ENCODE measurements at places on chromosomes 6 and 20.

DNA sequence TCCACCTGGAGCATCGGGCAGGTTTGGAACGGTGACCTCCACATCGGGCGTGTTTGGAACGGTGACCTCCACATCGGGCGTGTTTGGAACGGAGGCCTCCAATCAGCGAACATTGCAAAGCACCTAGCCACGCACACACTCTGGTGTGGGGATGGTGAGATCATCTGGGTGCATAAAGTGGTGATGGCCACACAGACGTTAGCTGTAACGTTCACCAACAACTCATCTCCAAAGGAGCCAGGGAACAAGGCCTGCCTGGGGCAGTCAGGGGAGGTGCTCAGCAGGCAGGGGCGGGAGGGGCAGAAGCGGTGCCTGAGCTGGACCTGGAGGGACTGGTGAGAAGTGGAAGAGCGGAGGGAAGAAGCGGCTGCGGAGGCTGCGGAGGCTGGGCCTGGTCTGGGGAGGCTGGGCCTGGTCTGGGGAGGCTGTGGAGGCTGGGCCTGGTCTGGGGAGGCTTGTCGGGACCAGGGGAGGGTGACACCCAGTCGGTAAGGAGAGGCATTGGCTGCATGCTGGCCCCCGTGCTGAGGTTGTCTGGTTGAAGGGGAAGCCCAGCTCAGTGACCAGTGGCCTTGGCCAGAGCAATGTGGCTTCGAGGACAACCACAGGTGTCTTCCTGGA is 89.9 kb downstream of the PSMB1 start:
- DNase-seq, result no peak

DNA sequence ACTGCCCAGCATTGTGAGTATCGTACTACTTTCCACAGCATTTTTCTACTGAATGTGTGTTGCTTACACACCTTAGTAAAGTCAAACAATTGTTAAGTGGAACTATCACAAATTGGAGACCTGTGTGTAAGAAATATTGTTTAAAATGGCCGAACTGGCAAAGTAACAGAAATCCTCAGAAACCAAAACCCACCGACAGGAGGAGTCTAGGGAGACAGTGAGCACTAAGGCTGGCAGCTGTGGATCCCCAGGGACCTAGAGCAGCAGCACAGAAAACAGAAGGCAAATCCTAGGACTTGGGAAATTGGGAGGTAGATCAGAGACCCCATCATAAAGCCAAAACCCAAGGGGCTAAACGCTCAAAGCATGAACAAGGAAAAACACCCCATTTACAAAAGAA is 69.9 kb downstream of the SESN1 start:
- DNase-seq, result no peak

GRCh38 chr20:37922016-37922415 is 19.1 kb downstream of the VSTM2L start:
- DNase-seq, result no peak

GRCh38 chr20:10876558-10876957 is 202.8 kb upstream of the JAG1 start:
- DNase-seq, result no peak

DNA sequence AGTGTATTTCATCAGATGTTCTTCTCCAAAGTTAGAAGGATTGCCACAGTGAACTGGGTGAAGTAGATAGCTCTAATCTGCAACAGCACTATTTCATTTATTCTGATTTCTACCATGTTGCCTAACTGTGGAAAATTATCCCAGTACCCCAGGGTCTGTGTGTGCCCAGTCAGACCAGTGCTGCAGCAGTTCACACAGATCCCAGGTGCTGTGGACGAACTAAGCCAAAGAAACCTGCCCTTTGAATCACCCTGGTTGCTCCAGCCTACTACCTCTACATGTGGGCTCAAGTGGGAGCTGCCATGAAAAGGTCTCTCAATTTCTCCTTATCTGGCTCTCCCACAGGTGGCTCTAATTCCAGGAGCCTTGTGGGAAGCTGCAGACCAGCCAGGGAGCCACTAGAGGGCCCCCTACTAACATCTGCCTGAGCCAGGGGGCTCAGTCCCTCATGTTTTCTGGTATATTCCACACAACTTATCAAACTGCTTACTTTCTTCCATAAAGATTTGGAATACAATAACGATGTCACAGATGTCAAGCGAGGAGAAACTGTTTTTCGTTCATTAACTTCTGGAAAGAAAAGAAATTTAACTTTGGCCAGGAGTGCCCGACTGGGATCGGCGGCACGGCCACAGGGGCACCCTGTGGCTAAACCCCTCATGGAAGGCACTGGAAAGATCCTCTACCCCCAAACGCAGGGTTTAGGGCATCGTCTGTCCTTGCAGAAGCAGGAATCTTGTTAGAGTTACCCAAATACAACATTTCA is 31.6 kb upstream of the LY86 start:
- DNase-seq, result peak; percentile 64

GRCh38 chr6:130019326-130020072 is 1.1 kb downstream of the L3MBTL3 start:
- peak; percentile 58 for DNase-seq

DNA sequence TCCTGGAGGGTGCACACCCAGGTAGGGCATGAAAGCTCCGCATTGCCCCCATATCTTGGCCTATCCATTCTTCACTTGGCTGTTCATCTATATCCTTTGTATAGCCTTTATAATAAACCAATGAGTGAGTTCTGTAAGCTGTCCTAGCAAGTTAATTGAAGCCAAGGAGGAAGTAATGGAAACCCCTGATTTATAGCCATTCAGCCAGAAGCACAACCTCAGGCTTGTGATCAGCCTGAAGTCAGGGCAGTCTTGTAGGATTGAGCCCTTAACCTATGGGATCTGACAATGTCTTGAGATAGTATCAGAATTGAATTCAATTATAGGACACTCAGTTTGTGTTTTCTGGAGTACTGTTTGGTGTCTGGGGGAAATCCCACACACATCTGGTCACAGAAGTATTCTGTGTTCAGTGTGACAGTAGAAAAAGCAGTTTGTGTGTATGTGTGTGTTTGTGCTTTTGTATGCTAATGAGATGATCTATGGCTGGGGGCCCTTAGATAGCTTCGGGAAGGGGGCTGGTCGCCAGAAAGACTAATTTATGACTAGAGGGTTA is 5.7 kb downstream of the NT5E start:
- no peak for DNase-seq

DNA sequence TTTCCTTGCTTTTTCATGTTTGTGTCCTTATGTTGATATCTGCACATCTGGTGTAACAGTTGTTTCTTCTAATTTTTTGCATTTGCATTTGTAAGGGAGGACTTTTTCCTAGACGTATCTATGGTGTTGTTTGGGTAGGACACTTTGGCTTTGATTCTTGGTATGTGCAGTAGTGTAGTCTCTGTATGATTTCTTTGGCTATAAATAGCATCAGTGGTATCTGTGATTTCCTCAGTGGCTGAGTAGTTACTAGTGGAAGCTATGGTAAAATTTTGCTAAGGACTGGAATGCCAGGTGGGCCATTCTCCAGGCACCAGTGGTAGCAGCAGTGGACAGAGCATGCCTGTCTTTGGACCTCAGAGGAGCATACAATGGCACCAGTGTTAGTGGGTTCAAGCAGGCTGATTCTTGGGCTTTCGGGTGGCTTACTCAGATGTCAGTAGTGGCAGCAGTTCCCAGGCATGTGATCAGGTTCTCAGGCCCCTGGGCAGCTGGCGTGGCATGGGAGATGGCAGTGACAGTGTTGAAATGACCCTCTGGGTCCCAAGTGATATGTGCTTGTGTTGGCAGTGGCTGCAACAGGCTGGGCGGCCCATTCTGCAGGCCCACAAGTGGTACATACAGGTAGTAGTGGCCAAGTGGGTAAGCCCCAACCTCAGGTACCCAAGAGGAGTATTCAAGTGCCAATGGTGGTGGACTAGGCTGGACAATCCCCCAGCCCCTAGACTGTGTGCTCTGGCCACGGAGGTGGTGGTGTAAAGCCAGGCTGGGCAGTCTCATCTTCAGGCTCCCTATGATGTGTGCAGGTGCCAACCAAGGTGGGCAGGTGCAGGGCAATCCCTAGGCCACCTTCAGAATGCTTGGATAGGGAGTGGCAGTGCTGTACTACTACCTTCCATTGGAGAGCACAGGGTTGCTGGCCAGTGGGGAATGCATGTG is 54.5 kb downstream of the PLCG1 start:
- DNase-seq, result no peak

GRCh38 chr6:53103993-53104675 is 38.9 kb downstream of the FBXO9 start:
- no peak for DNase-seq

DNA sequence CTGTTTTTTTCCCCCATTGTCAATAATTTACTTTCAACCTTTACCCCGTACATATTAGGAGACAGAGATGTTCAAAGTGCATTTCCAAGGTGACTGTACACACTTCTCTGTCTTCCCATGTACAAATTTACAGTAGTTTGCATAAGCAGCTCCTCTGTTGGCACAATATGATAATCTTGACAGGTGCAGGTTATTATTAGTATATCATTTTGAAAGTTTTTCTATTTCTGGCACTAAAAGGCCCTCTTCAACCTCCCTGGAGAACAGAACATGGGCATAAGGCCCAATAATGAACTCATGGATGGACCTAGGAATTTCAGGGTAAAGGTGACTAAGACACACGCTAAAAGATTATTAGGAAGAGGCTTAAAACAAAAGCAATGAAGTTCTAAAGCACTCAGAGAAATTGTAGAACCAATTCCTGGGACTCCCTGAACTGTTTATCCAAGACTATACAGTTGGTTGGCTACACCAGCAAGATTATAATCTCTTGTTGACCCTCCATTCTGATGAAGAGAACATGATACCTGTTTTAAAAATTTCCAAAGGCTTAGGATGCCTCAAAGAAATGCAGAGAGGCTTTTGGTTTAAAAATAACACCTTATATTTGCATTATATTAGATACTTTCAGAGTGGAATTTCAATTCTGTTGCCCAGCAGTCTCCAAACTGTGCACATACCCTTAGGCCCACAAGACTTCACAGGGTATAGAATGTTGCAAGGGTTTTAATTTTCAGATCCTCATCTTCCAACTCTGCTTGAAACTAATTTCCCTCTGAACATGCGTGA is 1.1 kb downstream of the AIG1 start:
- no peak for DNase-seq

- peak; percentile 19 for DNase-seq
These were observed 41.1 kb downstream of the STX7 start for GRCh38 chr6:132471787-132472186.

GRCh38 chr20:21302664-21303060 is 469 bp upstream of the XRN2 start:
- no peak for DNase-seq

- no peak for DNase-seq
These were observed 13.9 kb downstream of the CRISP3 start for GRCh38 chr6:49730251-49730650.

DNA sequence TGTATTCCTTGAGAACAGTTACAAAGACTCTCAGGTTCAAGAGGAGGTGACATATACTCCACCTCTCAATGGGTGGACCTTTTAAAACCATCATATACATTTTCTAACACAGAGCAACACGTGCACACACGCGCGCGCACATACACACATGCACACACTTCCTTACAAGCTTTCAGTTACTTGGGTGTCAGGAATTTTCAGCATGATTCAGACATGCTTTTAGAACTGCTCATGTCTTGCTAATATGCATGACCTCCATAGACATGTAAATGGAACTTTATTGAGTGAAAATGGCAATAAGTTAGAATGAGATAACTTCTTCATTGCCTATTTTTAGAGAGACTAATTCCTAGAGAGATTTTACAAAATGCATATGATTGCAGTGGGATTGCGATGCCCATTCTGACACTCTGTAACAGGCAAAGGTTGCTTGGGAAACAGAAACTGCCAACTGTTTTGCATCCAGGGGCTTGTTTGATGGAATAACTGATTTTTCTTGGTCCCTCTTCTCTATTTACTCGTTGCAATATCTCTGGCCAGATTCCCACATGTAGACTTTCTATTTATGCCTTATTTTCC is 531.4 kb upstream of the RNF217 start:
- no peak for DNase-seq

DNA sequence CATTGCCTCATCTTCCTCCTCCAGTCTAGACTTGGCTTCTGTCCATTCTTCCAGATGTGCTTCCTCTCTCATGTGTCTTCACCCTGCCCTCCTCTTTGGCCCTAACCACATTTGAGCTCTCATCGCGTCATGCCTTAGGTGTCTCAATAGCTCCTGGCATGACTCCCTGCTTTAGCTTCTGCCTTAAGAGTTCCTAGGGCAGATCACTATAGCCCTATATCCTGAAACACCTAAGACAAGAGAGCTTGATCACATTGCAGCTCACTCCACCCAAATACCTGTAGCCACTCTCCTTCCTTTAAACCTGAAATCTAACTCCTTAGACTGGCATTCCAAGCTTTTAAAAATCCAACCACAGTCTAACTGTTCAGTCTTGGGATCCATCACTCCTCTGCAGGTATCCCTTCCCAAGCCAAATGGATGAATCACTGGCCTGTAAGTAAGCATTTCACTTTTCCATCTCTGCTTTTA is 69.0 kb upstream of the STXBP5 start:
- DNase-seq, result no peak

DNA sequence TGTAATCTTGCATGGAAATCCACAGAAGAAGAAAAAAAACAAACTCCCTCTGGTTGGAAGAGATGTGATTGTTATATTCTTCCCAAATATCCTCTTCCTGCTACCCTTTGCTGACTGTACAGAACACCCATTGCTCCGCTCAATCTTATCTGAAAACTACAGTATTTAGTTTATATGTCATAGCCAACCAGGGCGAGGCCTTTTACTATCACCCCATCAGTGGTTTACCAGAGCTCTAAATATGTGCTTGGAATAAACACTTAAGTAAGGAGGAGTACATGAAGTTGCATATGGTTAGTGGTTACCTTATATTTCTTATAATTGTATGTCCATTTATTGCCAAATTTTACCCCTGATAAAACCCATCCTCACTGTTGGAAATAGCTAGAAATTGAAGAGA is 12.2 kb downstream of the PRL start:
- no peak for DNase-seq

- DNase-seq, result no peak
These were observed 58.1 kb upstream of the APCDD1L start for GRCh38 chr20:58573257-58573656.

DNA sequence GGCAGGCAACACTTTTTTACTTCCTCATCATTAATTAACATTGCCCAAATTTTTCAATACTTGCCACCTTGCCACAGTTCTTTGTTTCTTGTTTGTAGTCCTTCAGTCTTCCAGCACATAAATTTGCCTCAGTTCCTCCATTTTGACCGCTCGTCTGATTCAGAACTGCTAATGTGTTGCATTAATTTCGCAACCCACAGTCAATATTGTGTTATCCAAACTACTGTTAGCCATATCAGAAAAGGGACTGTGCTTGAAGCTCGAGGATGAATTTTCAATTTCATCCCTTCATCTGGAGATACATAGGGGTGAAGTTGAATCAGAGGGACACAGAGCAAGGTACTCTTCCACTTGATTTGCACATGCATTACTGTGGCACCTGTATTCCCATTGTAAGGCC is 421.5 kb downstream of the CDKAL1 start:
- no peak for DNase-seq

GRCh38 chr20:17749978-17750721 is 50.4 kb downstream of the BANF2 start:
- DNase-seq, result no peak
